ENCODE measurements at places on chromosomes 5 and 9.

- no peak for DNase-seq
These were observed 33.0 kb upstream of the CTXN3 start for GRCh38 chr5:127615916-127616315.

- DNase-seq: no peak
These were observed 214.2 kb downstream of the FANCC start for GRCh38 chr9:95103281-95103771.

DNA sequence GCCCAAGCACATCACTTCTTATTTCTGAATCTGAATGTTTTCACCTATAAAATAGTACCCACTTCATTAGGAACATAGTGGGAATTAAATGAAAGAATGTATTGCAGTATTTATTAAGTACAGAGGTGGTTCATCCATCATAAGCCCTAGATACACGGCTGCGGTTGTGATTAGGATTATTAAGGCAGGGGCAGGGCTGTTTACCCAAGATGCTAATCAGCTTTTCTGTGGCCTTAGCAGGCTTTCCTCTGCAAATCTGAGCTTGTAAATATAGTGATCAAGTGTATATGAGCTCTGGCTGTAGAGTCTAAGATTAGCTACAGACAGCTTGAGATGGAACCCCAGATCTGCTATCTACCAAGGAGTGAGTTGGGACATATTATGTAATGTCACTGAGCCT lies 124.1 kb upstream of the ADRA1B start:
- DNase-seq: no peak

- DNase-seq: no peak
These were observed 190.9 kb upstream of the PANK3 start for GRCh38 chr5:168770036-168770498.

GRCh38 chr5:147534172-147534951 lies 24.5 kb upstream of the DPYSL3 start:
- no peak for DNase-seq

GRCh38 chr5:142600092-142600491 lies 85.8 kb downstream of the FGF1 start:
- no peak for DNase-seq

- DNase-seq: no peak
These were observed 114.6 kb downstream of the MRPL36 start for GRCh38 chr5:1685066-1685465.

DNA sequence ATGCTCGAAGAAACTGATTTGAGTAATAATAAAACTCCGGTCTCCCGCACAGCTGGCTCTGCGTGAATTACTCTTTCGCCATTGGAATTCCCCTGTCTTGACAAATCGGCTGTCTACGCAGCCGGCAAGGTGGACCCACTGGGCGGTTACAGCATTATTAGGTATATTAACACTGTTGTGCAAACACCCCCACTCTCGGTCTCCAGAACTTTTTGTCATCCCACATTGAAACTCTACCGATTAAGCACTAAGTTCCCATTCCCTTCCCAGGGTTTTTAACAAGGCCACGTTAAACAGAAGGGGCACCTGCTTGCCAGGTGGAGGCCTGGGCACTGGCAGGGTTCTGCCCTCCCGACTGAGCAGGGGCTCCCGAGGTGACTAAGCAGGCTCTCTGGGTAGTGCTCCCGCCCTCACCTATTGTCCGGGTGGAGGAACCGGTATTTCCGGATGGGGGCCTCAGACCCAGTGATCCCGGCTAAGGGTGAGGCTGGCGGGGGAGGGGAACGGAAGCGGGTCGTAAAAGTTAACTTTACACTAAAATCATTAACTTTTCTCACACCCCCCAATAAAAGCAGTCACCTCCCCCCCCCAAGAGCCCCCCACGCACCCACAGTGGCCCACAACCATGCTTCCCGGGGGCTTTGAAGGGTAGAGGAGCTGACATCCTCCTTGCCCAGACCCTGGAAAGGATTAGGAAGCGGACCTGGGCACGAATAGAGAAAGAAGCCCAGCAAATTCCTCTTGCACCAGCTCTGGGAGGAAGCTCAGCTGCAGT lies 53.5 kb upstream of the TJP2 start:
- no peak for DNase-seq

GRCh38 chr5:174481737-174482136 lies 242.6 kb upstream of the MSX2 start:
- DNase-seq: no peak

GRCh38 chr9:107638521-107639310 lies 149.1 kb upstream of the KLF4 start:
- no peak for DNase-seq

- DNase-seq: no peak
These were observed 240.1 kb downstream of the DENND1A start for GRCh38 chr9:123689701-123690428.

DNA sequence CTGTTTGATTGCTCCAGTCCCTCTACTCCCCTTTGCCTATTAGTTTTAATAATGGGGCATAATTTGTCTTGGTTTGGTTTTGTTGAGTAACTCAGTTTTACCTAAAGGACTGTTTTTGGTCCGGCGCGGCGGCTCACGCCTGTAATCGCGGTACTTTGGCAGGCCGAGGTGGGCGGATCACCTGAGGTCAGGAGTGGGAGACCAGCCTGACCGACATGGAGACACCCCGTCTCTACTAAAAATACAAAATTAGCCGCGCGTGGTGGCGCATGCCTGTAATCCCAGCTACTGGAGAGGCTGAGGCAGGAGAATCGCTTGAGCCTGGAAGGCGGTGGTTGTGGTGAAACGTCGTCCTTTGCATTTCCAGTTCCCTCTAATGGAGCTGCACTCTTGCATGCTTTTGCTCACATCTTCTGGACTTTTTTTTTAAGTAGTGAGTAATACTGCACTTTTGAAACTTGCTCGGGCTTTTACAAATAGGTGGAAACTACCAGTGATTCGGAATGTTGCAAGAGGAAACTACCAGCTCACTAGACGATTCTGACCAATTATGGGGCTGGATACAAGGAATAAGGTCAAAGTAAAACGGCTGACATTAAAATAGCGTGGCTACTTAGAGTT lies 721 bp upstream of the MAML1 start:
- no peak for DNase-seq

GRCh38 chr5:140116716-140117115 lies 2.8 kb downstream of the PURA start:
- no peak for DNase-seq

- DNase-seq: no peak
These were observed 64.9 kb upstream of the TJP2 start for GRCh38 chr9:69109152-69109551.

- DNase-seq: no peak
These were observed 165.8 kb upstream of the MAP3K1 start for GRCh38 chr5:56649569-56649968.

- DNase-seq: no peak
These were observed 23.0 kb upstream of the PPARGC1B start for GRCh38 chr5:149707097-149707496.

DNA sequence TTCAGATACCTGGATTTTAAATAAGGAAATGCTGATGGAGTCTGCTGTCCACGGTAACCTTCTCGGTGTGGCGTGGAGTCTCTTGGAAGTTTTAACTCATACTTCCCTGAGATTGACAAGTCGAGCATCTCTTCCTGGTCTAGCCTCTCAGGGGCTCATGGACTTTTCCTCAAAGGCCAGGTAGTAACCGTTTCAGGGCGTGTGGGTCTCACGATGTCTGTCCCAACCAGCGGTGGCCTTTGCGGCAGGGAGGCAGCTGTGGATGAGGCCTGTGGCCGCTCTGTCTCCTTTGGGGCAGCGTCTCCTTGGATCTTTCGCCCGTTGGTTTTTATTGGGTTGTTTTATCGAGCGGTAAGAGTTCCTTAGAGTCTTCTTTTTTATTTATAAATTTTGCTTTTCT lies 32.8 kb downstream of the CEP72 start:
- no peak for DNase-seq

DNA sequence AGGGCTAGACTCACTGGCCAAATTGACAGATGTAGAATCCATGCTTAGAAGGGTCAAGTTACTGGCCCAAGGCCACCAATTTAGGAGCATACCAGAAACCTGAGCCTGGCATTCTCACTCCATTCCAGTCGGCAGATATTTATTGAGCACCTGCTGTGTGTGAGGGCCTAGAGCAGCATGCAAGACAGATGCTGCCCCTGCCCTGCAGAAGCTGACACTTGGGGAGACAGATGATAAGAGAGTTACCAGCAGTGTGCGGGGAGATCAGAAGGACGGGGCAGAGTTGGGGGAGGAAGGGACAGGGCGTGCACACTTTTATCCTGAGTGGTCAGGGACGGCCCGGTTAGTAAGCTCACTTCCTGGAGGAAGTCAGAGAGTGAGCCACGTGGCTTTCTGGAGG lies 111.5 kb upstream of the RAPGEF1 start:
- DNase-seq: no peak

Measured in C1 segment of cervical spinal cord (tissue), 14 donors.